ENCODE measurements at places on chromosomes 7 and 10.
A peak's percentile ranks its signal among the peaks of the same experiment; 100 is the strongest.

GRCh38 chr10:93198401-93199131, 124.9 kb downstream of the CYP26A1 start:
- no peak for DNase-seq

- no peak for DNase-seq
These were observed 411 bp downstream of the BCCIP start for GRCh38 chr10:125823663-125824251.

GRCh38 chr7:140698477-140698876, 2.0 kb downstream of the NDUFB2 start:
- DNase-seq: no peak

GRCh38 chr7:39091145-39091544, 113.4 kb downstream of the POU6F2 start:
- DNase-seq: no peak

- DNase-seq: no peak
These were observed 182.8 kb downstream of the RTKN2 start for GRCh38 chr10:62085821-62086220.

- no peak for DNase-seq
These were observed 4.0 kb downstream of the PDGFA start for GRCh38 chr7:515628-516027.

DNA sequence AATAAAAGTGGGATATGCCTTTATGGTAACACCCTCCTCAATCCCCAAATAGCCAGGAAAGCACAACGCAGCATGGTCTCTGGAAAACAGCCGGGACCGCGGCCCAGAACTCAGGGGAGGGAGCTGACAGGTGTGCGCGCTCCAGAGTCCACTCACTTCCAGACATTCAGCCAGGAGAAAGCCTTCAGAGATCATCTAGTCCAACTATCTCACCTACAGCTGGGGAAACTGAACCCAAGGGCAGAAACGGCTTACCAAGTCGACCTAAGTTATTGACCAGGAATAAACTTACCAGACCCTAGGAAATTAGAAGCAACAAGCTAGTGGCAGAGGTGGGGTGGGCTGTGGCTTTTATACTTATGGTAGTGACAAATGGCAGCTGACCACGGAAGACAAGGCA, 16.4 kb downstream of the GSDME start:
- no peak for DNase-seq

DNA sequence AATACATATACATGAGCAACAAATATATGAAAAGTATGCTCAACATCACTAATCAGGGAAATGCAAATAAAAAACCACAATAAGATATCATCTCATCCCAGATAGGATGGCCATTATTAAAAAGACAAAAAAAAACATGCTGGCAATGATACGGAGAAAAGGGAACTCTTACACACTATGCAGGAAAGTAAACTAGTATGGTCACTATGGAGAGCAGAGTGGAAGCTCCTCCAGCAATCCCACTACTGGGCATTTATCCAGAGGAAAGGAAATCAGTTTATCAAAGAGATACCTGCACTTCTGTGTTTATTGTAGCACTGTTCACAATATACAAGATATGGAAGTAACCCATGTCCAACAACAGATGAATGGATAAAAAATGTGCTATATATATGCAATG, 217.5 kb downstream of the SDK1 start:
- DNase-seq: no peak

DNA sequence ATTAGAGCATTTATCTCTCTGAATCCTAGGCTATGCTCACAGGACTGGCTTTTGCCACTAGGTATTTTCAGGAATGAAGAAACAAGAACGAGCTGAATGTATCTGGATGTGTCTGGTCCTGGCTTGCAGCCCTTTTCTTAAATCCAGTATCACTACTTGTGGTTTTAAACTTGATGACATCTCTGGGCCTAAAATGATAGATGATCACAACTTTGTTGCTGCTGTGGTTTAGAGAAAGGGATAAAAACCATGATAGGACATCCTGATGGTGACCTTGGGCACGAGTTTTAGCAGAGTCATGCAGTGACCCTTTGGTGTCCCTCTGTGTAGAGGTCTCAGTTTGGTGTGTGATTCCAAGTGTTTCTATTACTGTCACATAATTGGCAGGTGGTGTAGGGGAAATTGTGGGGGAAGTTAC, 31.7 kb upstream of the SEMA3C start:
- DNase-seq: no peak

GRCh38 chr10:49009199-49009979, 69.7 kb upstream of the LRRC18 start:
- DNase-seq: no peak

- no peak for DNase-seq
These were observed 65.0 kb downstream of the FBXL13 start for GRCh38 chr7:103009466-103010185.

- no peak for DNase-seq
These were observed 683.3 kb downstream of the GRM8 start for GRCh38 chr7:126569402-126569801.

DNA sequence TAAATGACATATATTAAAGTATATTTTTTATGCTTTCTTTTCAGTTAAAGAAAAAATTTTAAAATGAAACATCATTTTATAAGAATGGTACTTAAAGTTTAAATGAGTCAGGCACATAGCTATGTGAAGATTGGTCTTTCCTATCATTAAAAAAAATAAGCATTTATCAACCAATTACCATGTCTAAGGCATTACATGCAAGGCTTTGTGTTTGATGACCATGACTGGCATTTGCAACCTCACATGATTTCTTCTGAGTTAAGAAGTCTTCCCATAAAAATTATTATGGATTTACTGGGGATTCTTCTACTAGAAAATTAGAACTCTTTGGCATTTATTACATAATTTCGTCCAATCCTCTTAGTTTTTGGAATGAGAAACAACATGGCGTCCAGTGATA, 776.1 kb downstream of the MAGI2 start:
- DNase-seq: no peak

DNA sequence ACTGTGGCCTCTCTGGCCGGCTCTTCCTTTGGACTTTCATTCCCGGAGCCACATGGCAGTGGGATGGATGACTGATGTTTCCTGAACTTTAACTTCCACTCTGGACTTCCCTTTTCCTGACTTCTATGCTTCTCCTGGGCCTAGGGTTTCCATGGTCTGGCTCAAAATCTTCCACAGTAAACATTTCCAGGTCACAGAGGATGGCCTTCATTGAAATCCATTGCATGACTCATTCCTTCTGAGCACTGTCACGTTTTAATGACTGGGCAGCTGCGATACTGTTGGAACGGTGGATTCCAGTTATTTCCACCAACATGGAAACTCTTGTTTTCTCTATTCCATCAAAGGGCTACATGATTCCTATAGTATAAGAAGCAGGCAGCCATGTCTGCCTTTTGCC, 24.4 kb upstream of the ZNF273 start:
- DNase-seq: no peak

GRCh38 chr10:72333112-72334015, 21.4 kb downstream of the DNAJB12 start:
- no peak for DNase-seq

GRCh38 chr7:13829914-13830900, 159.3 kb downstream of the ETV1 start:
- no peak for DNase-seq

DNA sequence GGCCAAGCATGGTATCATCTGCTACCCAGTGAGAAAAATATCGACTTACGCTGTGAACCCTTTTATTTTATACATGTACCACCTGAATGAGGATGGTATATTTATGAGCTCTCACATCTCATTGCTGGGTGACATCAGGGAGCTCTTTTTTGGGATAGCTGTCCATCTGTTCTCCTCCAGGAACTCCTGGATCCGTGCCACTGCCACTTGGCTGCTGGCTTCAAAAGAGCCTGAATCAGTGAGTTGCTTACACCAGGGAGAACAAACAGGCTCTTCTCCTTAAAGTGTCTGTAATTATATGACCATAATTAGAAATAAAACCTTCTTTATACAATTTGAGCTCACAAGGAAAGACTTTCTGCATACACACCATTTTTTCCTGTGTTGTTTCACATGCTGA, 106.2 kb downstream of the KAT6B start:
- DNase-seq: no peak

- DNase-seq: no peak
These were observed 129.2 kb downstream of the BAMBI start for GRCh38 chr10:28806488-28806941.

DNA sequence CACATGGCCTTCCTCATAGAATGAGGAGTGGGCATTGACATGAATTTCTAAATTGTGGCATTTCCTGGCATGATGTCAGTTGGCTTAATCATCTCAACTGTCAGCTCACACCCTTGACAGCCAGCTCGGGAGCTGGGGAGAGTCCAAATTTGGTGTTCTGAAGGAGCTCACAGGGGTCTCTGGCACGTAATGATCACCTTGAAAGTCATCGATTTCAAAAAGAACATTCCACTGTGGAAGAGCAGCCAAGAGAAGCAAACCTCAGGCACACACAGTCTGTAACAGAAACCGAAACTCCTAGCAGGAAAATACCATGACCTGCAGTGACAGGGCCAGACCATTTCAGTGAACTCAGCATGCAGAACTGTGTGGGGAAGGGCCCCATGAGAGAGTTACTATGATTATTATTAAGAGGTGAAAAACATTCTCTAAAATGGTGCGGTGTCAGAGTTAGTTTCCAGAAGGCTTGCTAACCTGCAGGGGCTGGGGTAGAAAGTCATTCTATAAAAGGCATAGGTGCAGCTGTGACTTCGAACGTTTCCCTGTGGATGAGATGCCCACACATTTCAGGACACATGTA, 26.4 kb upstream of the KLF6 start:
- DNase-seq: peak; percentile 83

- no peak for DNase-seq
These were observed 27.6 kb downstream of the PRKAR2B start for GRCh38 chr7:107072133-107072532.

- no peak for DNase-seq
These were observed 338.5 kb upstream of the FOXK1 start for GRCh38 chr7:4343272-4344247.

DNA sequence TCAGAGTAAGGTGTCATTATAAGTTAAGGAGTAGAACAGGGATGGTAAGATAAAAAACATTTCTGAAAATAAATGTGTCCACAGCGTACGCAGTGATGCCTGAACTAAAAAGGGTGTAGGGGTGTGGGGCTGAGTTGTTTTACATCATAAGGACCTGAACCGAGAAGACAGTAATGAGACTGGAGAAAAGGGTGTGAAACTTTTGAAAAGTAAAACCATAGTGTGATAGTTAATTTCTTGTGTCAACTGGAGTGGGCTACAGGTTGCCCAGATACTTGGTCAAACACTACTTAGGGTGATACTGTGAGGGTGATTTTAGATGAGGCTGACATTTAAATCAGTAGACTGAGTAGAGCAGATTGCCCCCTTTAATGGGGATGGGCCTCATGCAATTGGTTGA, 169.0 kb upstream of the PRPS1L1 start:
- DNase-seq: no peak

All from CD4-positive, alpha-beta T cell treated with Interleukin-4 for 1 hour (primary cell).